Activated naive CD8-positive, alpha-beta T cell treated with anti-CD3 and anti-CD28 coated beads, Interleukin-2, amount 50 U/mL, for 16 hours (primary cell): ENCODE measurements at places on chromosomes 12 and 14.

- no peak for DNase-seq
Observed at GRCh38 chr12:69972136-69972535, 147.1 kb downstream of the MYRFL start.

- no peak for DNase-seq
Observed at GRCh38 chr12:31822761-31823160, 93.9 kb upstream of the AMN1 start.

- DNase-seq, result no peak
Observed at GRCh38 chr12:128661226-128661569, 162.6 kb downstream of the SLC15A4 start.

- DNase-seq, result no peak
Observed at GRCh38 chr14:66824251-66824650, 316.3 kb downstream of the GPHN start.

DNA sequence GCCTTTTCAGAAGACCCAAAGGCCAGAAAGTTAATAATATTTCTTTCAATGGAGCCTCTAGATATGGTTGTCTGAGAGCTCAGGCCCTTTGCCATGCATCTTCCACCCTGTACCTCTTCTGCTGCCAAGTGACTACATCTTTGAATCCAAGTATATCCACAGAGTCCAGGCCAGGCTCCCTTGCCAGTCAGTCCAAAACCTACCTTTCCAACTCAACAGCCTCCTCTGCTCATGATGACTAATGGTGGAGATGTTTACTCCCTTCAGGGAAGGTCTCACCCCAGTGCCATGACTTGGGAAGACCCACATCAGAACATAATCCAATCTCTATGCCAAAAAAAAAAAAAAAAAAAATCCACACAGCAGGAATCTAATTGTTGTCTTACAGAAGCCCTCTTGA is 20.4 kb downstream of the TTC9 start:
- DNase-seq, result no peak

- no peak for DNase-seq
Observed at GRCh38 chr14:37936971-37937370, 270.7 kb upstream of the SSTR1 start.

DNA sequence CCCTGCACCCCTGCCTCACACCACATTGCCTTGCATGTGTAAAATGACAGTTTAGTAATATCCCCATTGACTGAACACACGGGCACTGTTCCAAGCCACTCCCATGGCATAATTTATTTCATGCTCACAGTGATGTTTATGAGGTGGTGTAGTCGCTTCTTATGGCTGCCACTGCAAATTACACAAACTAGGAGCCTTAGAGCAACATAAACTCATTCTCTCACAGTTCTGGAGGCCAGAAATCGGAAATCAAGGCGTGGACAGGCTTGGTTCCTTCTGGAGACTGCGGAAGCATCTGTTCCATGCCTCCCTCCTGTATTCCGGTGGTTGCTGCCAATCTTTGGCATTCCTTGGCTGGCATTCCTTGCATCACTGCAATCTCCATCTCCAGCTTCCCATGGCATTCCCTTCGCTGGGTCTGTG is 97.3 kb downstream of the RIN3 start:
- no peak for DNase-seq

DNA sequence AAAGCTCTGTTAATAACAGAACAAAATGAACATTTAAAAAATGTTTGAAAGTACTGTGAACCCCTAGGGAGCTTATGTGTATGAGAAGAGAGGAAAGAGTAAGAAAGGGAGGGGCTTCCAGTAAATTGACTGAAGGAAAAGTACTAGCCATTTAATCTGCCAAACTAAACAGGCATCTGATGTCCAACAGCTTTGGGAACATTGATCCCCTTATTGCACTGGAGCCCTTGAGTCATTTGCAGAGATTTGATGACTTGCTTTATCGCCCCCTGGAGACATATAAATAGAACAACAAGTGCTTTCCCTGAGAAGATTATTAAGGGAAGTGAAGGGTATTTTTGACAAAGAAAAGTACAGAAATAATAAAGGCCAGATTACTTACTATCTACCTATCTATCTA is 319.3 kb upstream of the NOVA1 start:
- no peak for DNase-seq

DNA sequence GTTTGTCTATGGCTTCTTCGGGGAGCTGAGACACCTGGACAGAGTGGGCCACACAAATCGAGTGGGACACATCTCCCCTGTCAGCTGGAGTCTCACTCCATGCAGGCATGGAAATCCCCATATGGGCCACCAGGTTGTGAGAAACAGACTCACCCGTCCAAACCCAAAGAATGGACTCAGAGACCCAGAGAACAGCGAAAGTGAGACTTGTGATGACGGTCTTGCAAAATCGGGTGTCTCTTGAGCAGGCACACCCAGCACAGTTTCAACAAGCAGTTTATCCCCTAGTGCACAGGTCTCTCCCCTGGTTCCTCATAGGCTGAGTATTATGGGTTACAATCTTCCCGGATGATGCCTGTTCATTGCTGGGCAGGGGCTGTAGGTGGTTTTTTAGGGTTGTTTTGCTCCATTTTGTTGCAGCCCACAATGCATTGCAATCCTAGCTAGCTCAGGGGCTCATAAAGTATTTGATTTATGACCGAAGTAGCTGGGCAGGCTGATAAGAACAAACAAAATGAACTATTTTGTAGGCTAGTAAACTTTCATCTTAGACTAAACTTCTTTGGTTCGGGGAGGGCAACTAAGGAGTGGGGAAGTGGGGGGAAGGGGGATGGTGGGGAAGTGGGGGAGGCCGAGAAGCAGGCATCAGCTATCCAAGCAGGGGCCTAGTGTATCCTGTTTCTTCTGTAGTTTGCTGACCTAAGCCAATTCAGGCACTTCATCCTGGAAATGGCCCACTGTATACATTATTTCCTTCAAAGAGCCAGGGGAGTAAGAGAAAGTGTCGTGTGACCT is 45.3 kb downstream of the IQSEC3 start:
- no peak for DNase-seq

- no peak for DNase-seq
Observed at GRCh38 chr12:46811185-46811584, 14.6 kb downstream of the SLC38A4 start.

GRCh38 chr14:74871819-74872218 is 4.1 kb downstream of the PROX2 start:
- no peak for DNase-seq

GRCh38 chr14:22426711-22427110 is 162.3 kb downstream of the DAD1 start:
- DNase-seq, result no peak

DNA sequence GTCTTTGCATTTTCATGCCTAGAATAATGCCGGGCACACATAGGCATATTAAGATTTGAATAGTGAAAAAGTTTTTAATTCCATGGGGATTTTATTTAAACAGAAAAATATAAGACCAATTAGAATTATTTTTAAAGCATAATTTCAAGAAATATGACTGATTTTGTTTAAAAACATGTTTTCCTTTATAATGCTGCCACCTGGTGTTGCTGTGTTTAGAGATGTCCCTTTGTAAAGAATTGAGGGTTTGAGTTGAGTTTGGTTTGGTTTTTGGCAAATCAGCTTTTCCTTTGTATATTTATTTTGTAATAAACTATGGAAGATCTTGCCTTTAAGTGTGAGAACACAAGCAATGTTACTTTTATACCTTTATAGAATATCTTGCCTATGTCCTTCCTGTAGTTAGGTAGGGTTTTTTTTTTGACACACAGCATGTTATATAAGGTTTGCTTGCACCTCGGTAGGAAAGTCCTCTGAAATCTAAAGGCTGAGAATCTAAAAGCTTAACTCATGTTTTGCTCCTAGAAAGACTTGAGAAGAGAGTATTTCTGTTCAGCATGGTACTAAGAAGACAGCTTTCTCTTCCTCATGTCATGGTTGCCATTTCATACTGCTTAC is 31.4 kb upstream of the SNAPC1 start:
- no peak for DNase-seq

GRCh38 chr12:1398673-1399072 is 195.7 kb downstream of the FBXL14 start:
- DNase-seq, result no peak

DNA sequence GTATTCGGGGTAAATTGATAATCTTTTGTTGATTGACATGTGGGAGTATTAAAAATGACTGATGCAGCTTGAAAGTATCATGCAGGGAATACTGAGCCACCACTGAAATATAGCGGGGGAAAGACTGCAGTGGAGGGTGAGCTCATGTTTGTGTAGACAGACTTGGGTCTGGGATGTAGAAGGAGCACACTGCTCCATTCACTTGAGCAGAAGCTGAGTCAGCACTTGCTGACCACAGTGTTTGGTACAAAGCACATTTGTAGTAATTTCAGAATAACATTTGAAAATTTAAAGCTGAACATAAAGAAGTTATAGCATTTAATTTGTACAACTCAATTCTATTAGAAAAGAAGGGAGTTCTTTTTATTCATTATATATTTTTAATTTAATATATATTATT is 304.3 kb upstream of the PRICKLE1 start:
- no peak for DNase-seq

- DNase-seq, result no peak
Observed at GRCh38 chr12:109598428-109598854, 24.8 kb downstream of the MVK start.

- no peak for DNase-seq
Observed at GRCh38 chr12:61384511-61384910, 875.7 kb upstream of the USP15 start.

GRCh38 chr12:127459687-127460086 is 807.3 kb upstream of the TMEM132C start:
- DNase-seq, result no peak

DNA sequence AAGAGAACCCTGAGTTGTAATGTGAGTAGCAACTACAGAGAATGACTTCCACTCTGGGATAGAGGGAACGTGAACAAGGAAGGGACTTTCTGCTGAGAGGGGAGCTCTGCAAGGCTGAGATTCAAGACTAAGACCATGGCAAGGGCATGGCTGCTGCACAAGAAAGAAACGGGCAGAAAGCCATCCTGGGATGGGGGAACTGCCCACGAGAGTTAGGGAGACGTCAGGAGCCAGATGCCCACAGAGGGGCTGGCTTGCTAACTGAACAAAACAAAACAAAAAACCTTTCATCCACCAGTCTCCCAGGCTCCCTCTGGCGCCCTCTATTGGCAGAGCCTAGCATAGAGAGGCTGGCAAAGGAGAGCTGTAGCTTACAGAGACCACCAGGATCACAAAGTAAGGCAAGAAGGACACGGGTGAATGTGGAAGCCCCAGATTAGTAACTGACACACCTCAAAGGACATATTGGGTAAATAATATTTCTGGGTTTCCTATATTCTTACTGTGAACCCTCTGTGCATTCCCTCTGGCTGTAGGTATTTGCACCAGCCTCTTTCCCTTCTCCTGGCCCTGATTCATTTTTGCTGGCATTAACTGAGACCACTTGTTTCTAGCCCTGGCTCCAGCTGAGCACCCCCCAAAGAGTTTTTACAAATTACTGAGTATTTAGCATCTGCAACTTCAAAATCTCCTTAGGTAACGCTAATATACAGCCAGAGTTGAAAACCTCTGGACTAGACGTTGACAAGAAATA is 338.3 kb downstream of the EMP1 start:
- no peak for DNase-seq

GRCh38 chr14:104746934-104747481 is 5.9 kb upstream of the SIVA1 start:
- DNase-seq, result no peak

GRCh38 chr12:110780448-110780847 is 37.8 kb upstream of the PPP1CC start:
- no peak for DNase-seq

DNA sequence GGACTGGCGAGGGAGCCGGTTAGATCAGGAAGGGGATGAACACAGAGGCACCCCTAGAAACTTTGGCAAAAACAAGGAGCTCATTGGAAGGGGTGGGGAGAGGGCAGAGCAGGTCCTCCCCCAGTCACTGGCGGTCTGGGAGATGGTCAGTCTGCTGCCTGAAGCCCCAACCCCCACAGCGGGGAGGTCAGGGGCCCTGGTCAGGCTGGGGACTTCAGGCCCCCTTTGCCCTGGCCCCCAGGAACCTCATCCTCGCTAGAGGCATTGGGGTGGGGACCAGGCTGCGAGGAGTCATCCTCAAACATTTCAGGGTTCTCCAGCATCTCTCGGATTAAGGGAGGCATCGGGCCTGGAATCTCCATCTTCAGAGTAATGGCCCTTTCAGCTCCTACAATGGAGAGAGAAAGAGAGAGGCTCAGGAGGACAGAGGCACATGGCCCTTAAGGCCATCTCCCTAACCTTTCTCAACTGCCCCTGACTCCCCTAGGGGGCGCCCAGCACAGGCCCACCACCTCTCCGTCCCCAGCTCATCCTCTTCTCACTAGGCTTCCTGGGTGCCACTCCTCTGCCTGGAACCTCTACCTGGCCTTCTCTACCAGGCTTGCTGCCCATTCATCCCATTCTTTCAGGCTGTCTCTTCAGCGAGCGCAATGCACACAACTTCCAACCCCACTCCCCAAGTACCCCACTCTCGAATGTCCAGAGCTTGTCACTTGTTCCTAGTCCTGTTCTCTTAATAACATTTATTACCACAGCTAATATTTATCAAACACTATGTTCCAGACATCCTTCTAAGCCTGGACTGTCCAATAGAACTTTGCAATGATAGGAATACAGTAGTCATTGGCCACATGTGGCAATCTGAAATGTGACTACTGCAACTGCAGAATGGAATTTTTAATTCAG is 4.7 kb upstream of the ITGB7 start:
- DNase-seq, result no peak

GRCh38 chr14:68402525-68403101 is 390.3 kb downstream of the ZFP36L1 start:
- no peak for DNase-seq

DNA sequence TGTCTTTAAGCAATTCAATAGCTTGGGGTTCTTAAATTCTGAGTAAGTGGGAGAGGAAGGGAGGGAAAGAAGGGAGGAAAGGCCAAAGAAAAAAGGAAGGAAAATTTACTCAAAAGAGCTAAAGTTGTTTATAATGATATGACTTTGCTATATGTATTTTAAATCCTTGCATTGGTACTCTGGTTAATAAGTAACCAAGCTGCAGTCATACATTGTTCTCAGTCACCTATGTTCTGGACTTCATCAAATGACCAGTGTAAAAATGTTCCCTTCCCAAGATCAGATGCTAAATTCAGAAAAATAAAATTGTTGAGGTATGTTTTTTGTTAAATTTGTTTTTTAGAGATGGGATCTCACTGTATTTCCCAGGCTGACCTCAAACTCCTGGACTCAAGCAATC is 259.9 kb upstream of the CPNE8 start:
- no peak for DNase-seq

DNA sequence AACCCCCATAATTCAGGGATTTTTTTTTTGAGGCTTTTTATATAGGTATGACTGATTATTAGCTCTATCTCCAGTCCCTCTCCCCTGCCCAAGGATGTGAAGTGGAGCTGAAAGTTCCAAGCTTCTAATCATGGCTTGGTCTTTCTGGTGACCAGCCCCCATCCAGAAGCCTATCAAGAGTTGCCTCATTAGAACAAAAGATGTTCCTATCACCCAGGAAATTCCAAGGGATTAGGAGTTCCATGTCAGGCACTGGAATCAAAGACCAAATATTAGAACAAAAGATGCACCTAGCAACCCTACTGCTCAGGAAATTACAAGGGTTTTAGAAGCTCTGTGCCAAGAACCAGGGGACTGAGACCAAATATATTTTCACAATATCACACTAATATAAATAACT is 29.9 kb downstream of the LRP6 start:
- no peak for DNase-seq

- no peak for DNase-seq
Observed at GRCh38 chr14:45249856-45250575, 3.0 kb downstream of the MIS18BP1 start.

- no peak for DNase-seq
Observed at GRCh38 chr12:14886271-14886670, 617 bp upstream of the MGP start.
